ENCODE measurements at places on chromosomes 7 and 10.

DNA sequence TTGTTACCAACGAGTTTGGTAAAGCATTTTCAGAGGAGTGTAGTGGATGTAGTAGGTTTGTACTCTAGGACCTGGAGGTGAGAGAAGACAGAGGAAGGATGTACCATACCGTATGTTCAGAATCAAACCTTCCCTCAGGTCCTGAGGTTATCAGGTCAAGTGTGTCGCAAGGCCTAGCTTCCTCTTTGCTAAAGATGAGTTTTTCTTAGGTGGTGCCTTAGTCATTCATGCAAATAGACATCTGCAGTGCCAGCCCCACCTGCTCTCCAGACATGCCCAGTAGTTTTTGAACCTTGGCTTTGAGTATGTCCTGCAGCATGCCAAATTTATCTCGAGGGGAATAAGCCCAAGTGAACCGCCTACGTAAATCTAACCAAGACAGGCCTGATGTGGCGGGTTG, 71.3 kb downstream of the HDAC9 start:
- DNase-seq, result no peak

GRCh38 chr10:21171936-21172541, 274.9 kb upstream of the NEBL start:
- no peak for DNase-seq

- DNase-seq, result no peak
Measured at GRCh38 chr10:111926286-111926685, 257.3 kb downstream of the GPAM start.

DNA sequence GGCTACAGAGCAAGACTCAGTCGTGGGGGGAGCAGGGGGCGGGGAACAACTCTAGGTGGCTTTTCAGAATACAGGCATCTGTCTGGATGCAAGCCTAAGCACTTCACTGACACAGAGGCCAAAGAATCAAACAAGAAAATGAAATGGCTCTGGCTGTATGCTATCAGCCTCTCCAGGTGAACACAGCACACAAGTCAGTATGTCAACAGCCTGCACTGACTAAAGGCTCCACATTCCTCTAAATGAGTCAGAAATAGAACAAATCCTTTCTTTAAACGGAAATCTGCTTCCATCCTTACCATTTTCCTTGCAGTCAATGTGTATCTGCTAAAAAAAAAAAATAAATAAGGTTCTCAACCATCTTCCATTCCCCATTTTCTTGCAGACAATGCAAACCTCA, 88.3 kb downstream of the ARMH3 start:
- DNase-seq, result no peak

- DNase-seq, result no peak
Measured at GRCh38 chr10:76396134-76396533, 964.7 kb downstream of the LRMDA start.

GRCh38 chr10:82160307-82160706, 285.3 kb downstream of the NRG3 start:
- DNase-seq, result no peak

GRCh38 chr10:10460451-10460850, 557.2 kb upstream of the CELF2 start:
- no peak for DNase-seq

- DNase-seq, result no peak
Measured at GRCh38 chr10:86889997-86890396, 67.4 kb downstream of the MMRN2 start.

DNA sequence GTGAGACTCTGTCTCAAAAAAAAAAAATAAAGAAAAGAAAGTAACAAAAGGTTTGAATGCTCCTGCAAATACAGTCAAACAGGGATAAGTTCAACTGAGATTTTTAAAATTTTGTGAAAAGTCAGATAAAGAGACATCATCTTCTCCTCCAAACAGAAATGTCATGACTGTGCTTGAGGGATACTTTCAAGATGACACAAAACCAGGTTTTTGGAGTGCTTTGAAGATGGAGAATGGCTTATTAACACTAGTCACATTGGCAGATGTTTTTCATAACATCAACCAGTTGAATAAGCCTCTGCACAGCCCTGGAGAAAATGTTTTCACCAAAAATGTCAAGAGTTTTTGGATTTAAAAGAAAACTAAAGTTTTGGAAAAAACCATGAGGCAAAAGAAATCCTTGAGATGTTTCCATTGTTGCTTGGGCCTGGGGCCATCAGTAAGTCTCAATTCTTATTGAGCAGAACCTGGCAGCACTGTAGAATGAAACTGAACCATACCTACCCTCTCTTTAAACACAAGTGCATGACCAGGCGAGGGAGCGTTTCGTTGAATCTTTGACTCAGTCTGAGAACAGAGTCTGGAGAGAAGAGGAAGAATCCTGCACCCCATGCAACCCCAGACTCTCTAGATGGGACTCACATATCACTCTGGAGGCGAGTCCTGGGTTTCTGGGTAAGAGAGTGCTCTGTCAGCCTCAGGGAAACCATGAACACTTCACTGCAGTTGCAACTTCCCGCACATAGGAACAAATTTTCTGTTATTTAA, 37.4 kb upstream of the PRKCQ start:
- no peak for DNase-seq

DNA sequence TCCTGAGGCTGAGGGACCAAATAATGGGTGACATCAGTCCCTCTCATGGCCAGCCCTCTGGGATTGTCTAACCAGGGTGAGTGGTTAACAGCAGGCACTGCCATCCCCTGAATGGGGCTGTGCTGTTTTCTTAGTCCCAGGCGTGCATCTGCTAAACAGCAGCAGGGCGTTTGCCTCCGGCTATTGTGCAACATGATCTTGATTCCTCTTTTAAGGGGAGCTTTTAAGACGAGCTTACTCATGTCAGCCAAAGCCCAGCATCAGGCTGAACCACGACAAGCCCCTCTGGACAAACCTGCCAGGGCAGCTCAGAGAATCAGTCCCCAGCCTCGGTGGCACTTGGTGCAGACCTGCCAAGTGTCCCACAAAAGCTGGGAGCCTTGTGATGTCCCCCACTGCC, 16.2 kb upstream of the IGFBP3 start:
- no peak for DNase-seq

DNA sequence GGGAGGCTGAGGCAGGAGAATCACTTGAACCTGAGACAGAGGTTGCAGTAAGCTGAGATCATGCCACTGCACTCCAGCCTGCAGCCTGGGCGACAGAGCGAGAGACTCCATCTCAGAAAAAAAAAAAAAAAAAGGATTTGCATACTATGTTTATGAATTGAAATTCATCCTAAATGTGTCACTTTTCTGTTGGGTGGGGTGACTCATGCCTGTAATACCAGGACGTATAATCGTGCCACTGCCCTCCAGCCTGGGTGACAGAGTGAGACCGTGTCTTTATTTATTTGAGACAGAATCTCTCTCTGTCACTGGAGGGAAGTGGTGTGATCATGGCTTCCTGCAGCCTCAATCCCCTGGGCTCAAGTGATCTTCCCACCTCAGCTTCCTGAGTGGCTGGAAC, 5.8 kb downstream of the ZNF212 start:
- peak; percentile 64 for DNase-seq

- DNase-seq, result no peak
Measured at GRCh38 chr10:132194726-132195125, 8.0 kb downstream of the DPYSL4 start.

DNA sequence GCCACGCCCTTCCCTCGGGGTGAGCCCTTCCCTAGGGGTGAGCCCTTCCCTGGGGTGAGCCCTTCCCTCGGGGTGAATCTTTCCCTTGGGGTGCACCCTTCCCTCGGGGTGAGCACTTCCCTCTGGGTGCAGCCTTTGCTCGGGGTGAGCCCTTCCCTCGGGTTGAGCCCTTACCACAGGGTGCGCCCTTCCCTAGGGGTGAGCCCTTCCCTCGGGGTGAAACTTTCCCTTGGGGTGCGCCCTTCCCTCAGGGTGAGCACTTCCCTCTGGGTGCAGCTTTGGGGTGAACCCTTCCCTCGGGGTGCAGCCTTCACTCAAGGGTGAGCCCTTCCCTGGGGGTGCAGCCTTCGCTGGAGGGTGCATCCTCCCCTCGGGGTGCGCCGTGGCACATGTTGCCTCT, 34.6 kb upstream of the INSIG1 start:
- DNase-seq, result no peak

DNA sequence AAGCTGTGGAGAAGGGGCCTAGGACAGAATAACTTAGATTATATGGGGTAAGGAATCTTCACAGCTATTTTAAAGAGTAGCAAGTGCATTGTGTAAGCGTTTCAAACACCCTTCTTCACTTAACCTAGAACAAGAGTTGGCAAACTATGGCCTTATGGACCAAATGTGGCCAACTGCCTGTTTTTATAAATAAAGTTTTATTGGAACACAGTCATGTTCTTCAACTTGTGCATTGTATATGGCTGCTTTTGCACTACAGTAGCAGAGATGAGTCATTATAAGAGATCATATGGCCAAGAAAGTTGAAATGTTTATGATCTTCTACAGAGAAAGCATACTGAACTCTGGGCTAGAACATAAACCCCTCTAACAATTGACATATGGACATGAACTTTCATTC, 187.8 kb downstream of the ETV1 start:
- no peak for DNase-seq

Measured in stimulated activated CD8-positive, alpha-beta memory T cell treated with anti-CD3 and anti-CD28 coated beads, Interleukin-7, amount 100 ng/mL, for 48 hours (primary cell).